ENCODE measurements at places on chromosomes 5 and 9.

- no peak for DNase-seq
Measured at GRCh38 chr9:4289411-4290326, 10.2 kb downstream of the GLIS3 start.

DNA sequence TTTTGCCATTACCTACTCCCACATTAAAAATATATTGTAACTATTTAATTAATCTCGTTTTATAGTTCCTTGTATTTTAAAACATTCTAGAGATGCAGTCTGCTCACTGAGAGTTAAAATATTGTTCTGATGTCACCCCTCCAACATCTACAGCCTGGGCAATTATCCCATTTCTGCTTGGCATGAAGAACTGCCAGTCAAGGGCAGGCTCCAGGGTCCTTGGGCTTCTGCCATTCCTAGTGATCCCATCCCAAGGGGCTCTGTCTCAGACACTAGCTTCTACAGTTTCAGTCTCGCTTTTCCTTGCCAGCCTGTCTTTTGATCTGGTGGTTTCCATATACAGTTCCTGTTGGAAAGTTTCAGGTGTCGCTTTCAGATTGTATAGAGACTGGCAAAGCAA lies 287.2 kb downstream of the TMEM232 start:
- no peak for DNase-seq

GRCh38 chr9:1880038-1880565 lies 135.0 kb upstream of the SMARCA2 start:
- no peak for DNase-seq

GRCh38 chr9:75709698-75710097 lies 180.8 kb upstream of the PCSK5 start:
- no peak for DNase-seq

- no peak for DNase-seq
Measured at GRCh38 chr9:134782921-134783698, 97.5 kb upstream of the FCN2 start.

DNA sequence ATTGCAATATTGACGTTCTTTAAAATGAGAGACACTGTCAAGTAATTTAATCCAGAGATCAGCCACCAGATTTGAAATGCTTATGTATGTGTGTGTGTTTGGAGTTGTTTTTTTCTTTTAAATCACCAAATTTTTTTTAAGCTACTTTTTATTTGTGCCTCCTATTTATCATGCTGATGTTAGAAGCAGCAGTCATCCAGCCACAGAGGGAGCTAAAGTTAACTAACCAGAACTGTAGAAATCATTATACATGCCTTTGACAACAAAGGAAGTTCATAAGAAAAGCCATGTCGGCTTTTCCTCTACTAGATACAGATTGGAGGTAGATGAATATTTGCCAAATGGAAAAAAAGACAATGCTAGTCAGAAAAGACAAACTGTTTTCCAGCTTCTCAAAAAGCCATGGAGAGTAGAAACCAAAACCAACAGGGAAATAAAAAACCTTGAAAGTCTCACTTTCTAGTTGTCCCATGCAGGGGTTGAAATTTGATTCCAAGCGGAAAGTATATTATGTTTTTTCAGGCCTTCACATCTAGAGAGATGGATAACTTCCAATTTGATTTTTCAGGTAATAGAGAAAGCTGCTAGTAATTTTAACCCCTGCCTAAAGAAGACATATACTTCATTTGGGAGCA lies 4.5 kb downstream of the PURA start:
- no peak for DNase-seq

GRCh38 chr5:36033486-36033885 lies 33.2 kb downstream of the UGT3A2 start:
- DNase-seq, result no peak

GRCh38 chr5:42811591-42812446 lies at the start of gene SELENOP:
Gene SELENOP (minus strand): TSS chr5:42811892. CDS start chr5:42808353, 3,539 bp downstream.
- DNase-seq, result no peak

GRCh38 chr9:18632632-18633403 lies 158.9 kb downstream of the ADAMTSL1 start:
- no peak for DNase-seq

- DNase-seq, result no peak
Measured at GRCh38 chr9:105243015-105243686, 1.3 kb upstream of the SLC44A1 start.

DNA sequence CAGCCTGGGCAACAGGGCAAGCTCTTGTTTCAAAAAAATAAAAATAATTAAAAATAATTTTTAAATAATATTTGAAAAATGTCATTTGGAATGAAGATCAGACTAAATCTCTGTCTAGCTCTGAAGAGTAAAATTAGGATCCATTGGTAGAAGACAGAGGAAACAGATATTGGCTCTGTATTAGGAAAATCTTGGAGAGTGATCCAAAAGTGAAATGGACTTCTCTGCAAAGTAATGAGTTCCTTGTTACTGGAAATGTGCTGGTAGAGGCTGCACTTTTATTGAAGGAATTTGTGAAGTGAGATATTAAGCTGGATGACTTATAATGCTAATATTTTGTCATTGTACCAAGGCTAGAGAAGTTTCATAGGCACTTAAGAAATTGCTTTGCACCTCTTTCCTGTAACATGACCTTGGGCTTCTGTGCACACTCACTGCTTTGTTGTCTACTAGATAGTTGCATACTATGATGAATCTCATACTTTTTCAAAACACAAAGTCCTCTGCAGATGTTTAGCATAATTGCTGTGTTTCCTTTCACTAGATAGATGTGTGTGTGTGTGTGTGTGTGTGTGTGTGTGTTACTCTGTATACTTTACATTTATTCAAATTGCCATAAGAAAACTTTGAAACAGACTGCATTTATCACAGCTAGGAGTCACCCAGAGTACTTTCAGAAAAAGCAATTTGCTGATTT lies 13.1 kb downstream of the THBS4 start:
- DNase-seq, result no peak

DNA sequence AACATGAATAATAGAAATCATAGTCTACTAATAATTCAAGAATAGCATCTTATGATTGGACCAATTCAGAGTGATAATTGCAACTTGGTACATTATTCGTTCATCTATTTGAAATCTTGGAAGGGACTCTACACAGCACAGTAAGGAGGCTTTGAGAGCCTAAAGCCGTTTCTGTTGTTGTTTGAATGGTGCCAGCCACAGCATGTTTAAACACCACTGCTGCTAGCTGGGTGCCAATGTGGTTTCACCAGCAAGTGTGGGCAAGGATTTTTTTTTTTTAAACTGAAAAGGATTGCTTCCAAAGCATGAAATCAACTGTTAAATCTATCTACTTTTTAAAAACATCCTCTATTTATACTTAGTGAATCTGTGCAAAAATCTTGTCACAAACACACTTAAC lies 253.9 kb upstream of the MAP3K1 start:
- no peak for DNase-seq

GRCh38 chr5:135137146-135137915 lies 103.3 kb upstream of the PITX1 start:
- no peak for DNase-seq

DNA sequence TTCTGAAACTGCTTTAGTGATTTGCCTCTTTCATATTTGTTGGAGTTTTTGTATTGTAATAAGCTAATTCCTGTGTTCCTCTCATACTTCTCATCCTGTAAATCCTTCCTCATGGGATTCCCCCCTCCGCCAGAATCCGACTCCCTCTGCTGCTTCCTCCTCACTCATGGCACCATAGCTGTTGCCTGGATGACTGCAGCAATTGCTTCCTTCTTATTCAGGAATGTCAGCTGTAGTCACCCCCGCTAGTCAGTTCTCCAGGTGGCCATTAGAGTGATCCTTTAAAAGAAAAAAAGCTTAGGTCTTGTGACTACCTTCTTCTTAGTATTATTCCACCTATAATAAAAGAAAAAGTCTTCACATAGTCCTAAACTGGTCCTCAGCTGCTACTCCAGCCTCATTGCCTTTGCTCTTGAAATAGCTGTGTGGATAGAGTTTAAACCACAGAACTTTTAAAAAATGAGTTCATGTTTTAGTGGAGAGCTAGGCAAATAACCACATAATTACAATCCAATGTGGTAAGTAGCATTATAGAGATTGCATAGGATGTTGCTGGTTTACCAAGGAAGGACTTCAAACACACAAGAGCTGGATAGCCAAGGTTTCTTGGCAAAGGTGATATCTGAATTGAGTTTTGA lies 227.3 kb downstream of the KDM4C start:
- DNase-seq, result no peak

DNA sequence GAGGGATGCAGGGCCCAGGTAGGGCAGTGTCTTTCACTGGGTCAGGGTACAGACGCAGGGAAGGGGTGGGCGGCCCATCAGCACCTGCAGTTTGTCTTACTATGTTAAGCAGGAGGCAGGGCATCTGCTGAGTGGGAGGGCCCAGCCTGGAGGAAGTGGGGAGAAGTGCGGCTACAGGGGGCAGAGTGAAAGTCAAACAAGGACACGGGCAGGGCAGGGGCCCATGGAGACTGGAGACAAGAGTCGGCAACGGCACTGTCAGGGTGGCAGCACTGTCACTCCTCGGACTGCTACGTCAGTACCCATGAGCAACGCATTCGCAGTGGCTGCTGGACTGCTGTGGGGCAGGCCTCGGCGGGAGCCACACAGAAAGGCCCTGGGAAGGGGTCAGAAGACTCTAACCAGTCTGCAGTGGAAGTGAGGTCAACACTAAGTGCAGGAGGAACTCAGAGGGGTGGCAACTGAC lies 19.7 kb downstream of the CAMSAP1 start:
- DNase-seq, result peak; percentile 65

- DNase-seq, result no peak
Measured at GRCh38 chr5:117131048-117131679, 556.5 kb upstream of the SEMA6A start.

- no peak for DNase-seq
Measured at GRCh38 chr5:82104872-82105271, 133.0 kb downstream of the ATG10 start.

DNA sequence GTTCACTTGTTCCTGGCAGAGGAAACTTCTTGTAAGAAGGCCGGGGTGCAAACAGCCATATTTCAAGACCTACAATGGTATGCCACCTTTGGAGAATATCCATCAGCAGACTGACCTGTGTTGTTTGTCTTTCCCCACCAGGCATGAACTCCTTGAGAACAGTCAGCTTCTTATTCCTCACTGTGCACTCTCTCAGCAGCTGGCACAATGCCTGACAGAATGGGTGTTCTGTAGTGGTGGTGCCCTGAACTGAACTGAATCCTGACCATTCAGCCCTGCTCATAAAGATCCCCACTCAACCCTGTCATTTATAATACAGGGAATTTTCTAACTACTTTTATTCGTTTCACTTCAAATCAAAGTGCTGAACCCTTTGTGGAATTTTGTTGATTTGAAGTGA lies 206.9 kb downstream of the COX7C start:
- DNase-seq, result no peak

DNA sequence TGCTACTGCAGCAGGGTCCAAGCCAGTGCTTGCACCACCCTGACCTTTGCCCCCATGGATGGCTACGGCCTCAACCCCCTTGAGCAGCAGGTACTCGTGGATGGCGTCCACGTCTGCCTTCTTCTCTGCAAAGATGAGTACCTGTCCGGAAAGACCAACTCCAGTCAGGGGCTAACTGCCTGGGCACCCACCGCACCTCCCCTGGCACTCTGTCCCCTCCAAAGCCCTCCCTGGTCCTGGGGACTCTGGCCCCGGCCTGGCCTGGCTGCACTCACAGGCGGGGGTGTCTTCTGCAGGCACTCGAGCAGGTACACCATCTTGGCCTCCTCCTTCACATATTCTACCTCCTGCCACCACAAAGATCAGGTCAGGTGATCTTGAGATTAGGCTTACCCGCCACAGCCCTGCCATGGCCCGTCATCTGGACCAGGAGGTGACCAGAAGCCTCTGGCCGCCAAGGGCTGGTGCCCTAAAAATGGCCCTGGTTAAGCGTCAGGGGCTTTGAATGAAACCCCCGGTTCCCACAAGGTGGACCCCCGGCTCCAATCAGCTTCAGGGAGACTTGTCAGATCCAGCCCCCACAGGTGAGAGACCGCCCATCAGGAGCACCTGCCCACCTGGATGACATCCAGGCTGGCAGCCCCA lies 3.2 kb upstream of the DOK3 start:
- no peak for DNase-seq

- no peak for DNase-seq
Measured at GRCh38 chr9:98375138-98375726, 119.8 kb upstream of the TBC1D2 start.

DNA sequence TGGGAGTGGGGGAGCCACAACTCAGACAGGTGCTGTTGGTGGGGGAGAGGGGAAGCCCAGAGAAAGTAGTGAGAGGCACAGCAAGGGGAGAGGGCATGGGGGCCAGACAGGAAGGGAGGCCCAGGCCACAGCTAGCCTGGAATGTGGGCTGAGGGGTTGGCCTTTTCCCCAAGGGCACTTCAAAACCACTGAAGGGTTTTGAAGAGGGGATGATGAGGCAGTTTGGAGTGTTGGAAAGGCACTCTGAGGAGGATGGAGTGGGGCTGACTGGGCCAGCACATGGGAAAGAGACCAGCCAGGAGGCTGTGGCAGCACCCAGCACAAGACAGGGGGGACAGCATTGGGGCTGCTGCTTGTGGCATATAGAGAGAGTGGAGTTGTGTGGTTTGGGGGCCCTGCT lies 3.8 kb downstream of the PSD2 start:
- no peak for DNase-seq

DNA sequence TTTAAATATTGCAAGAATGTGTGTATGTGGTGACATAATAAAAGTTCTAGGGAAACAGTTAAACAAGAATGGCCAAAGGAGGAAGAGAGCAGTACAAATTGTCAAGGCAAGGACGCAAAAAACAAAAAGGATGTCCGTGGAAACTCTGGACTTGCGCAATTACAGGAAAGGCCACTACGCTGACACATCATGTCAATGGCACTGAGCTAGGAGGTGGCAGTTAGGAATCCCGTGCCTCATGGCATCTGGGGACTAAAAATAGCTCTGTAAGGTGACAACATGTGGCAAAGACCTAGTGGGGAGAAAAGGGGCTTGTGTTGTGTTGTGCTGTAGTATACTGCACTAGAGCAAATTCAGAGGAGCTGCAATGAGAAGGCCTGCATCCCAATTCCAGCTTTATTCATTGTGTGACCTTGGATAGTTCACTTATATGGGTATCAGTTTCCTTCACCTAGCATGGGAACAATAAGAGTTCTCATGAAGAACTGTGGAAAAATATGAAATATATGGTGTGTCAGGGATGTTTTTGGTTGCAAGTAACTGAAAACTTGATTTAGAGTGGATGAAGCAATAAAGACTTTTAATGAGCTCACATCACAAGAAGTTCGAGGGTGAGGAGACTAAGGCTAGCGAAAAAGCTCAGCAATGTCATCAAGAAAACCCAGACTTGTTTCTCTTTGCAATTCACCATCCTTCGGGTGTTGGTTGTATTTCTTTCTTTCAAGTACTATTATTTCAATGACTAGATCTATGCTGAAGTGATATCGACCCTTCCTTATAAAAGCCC lies 124.1 kb upstream of the STC2 start:
- DNase-seq, result no peak

- DNase-seq, result no peak
Measured at GRCh38 chr5:26881901-26882300, 156.5 kb downstream of the CDH9 start.

GRCh38 chr9:107307331-107307730 lies 24.3 kb downstream of the RAD23B start:
- no peak for DNase-seq

- DNase-seq, result no peak
Measured at GRCh38 chr9:68714416-68715180, 9.6 kb downstream of the PIP5K1B start.

Measured in activated T-cell treated with anti-CD3 and anti-CD28 coated beads, Interleukin-2, amount 50 U/mL, for 24 hours (primary cell).